Activated T-cell treated with anti-CD3 and anti-CD28 coated beads, Interleukin-2, amount 50 U/mL, for 72 hours (primary cell): ENCODE measurements at places on chromosomes 1 and 21. TPM values are rescaled to one million over a fixed set of nuclear protein-coding genes. Genes with fewer than 3 reads are reported as not detected.

Gene MXRA8
- total RNA-seq: 3.0 TPM

GRCh38 chr1:14435368-14436023, 163.0 kb upstream of the KAZN start:
- DNase-seq: no peak

- no peak for DNase-seq
Observed at GRCh38 chr1:40090652-40091355, 6.2 kb downstream of the PPT1 start.

Gene RUSC1
- 20.5 TPM for total RNA-seq

GRCh38 chr1:153849487-153850185, 73.1 kb downstream of the GATAD2B start:
- DNase-seq: peak; percentile 22

Gene TRIM33
- 42.4 TPM for total RNA-seq

GRCh38 chr1:15353839-15354579, 55.7 kb upstream of the EFHD2 start:
- no peak for DNase-seq

DNA sequence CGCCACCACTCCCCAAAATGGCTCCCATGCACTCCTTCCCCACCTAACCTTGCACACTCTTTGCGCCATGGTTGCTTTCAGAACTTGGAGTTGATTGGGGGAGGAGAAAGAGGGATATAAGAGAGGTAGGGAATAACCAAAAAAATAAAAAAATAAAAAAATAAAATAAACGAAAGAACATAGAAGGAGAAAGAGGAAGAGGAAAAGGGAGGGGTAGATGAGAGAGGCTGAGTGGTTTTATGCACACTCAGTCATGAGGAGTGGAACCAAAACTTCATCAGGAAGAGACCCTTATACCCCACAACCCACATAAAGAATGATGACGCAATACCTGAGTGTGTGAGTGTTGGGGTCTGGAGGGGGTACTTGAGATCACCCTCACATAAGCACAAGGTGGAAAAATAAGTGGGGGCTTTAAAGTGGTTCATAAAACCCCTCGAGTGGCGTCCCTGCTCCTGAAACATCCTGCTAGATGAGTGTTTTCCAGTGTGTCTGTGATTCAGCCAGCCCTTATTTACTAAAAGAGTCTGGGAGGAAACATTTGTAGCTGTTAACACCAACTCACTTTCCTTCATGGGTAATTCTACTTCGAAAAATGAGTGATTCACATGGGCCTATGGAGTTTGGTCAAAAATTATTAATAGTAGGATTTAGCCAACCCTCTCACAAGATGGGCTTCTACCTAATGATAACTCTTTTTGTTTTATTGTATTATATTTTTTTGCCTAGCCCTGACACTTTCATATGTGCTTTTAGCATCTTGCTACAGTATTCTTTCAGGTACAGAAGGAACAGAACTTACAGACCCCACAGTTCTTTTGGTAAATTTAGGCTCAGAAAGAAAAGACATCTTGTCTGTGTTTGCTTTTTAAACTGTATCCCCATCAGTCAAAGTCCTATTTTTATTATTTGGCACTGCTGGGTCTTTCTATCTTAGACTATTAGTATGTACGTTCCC, 5.2 kb downstream of the SLAMF1 start:
- DNase-seq: no peak

GRCh38 chr1:234396871-234397270, 23.6 kb downstream of the COA6 start:
- no peak for DNase-seq

Gene SLC44A3
- not detected for total RNA-seq

DNA sequence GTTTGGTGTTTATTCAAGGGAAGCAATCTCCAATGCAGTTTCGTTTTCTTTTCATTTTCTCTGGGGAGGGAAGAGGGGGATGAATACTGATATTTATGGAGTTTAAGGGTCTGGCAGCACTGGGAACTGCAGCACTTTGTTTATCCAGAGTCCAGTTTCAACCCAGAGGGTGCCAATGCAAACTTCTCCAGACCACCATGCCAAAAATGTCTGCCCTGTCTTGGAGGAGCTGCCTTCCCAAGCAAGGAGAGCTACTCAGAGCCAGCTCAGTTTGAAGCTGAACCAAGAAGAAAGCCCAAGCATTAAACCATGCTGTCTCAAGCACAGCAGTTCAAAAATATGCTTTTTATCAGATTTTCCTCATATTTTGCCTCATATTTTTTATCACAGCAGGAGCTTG, 589.7 kb downstream of the LMO4 start:
- DNase-seq: no peak
